ENCODE measurements at places on chromosomes 3 and 15. TPM values are rescaled to one million over a fixed set of nuclear protein-coding genes. Genes with fewer than 3 reads are reported as not detected.

FAM3D gene
- total RNA-seq, result not detected

POTEB gene
- not detected for total RNA-seq

MUSTN1 gene
- total RNA-seq, result not detected

ZNF619 gene
- total RNA-seq, result 9.7 TPM

SLC6A1 gene
- total RNA-seq, result not detected
